Naive thymus-derived CD8-positive, alpha-beta T cell (primary cell): ENCODE measurements at places on chromosomes 13 and 19.

- peak; percentile 76 for DNase-seq
These were observed 24.3 kb downstream of the NFILZ start for GRCh38 chr19:8654591-8655339.

GRCh38 chr13:52737451-52737850 lies 2.2 kb downstream of the CNMD start:
- DNase-seq: no peak

GRCh38 chr13:74270018-74270417 lies 135.8 kb upstream of the KLF12 start:
- DNase-seq: no peak

DNA sequence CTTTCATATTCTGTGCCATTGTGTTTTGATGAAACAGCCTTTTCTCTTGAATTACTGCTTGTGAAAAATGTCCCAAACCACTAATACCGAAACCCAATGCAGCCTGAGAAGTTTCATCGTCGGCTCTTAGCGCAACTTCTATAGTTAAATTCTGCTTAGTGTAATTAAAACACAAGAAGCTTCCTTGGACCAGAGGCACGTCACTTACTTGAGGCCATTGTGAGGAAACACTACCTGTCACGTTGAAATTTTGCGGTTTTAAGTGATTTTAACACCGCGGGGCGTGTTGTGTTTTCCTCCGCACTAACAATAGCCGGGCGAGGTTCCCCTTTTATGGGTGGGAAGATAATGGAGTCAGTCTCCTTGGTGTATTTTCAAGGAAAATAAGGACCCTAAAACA lies 70.9 kb downstream of the GGACT start:
- no peak for DNase-seq

GRCh38 chr13:26719356-26719945 lies 41.1 kb downstream of the GPR12 start:
- DNase-seq: no peak

DNA sequence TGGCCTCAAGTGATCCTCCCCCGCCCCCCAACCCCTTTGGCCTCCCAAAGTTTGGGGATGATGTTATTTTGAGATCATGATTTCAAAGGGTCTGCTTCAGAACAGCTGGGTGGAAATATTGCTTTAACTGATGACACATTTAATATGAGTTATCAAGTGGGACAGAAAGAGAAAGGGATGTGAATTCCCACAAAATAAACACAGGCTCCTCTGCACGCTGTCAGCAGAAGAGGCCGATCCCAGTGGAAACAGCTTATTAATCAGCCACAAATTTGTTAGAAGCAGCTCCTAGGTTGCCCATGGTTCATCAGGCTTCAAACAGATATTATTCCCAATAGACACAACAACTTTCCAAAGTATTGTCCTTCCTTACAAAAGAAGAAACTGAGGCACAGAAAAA lies 4.7 kb downstream of the DCLK1 start:
- DNase-seq: no peak

- no peak for DNase-seq
These were observed 9.5 kb downstream of the GPR32 start for GRCh38 chr19:50779504-50780457.

- DNase-seq: no peak
These were observed 102.7 kb downstream of the OLFM4 start for GRCh38 chr13:53131361-53131760.

GRCh38 chr13:26019881-26020870 lies 31.6 kb downstream of the SHISA2 start:
- DNase-seq: no peak

- DNase-seq: no peak
These were observed 71.1 kb upstream of the RGCC start for GRCh38 chr13:41386211-41386610.

GRCh38 chr13:20938302-20938701 lies 35.8 kb upstream of the XPO4 start:
- DNase-seq: no peak

GRCh38 chr19:9741476-9742171 lies 26.9 kb downstream of the ZNF846 start:
- no peak for DNase-seq

GRCh38 chr19:36258028-36258875 lies 43.3 kb downstream of the ZNF146 start:
- DNase-seq: no peak
